Myocyte (in vitro differentiated cells): ENCODE measurements at places on chromosomes 6 and 20. TPM values are rescaled to one million over a fixed set of nuclear protein-coding genes. Genes with fewer than 3 reads are reported as not detected.

The HLA-B gene
- 137 and 270 TPM in 2 replicates for total RNA-seq

The CPNE5 gene
- total RNA-seq = 0.13 and 1.2 TPM in 2 replicates

The TNF gene
- total RNA-seq = not detected in 2 replicates

The LINC00237 gene
- not detected in 2 replicates for total RNA-seq

The SFT2D1 gene
- total RNA-seq = 28.8 and 38.1 TPM in 2 replicates

The ALDH5A1 gene
- total RNA-seq = 1.2 and 1.4 TPM in 2 replicates

The SLC17A3 gene
- not detected in 2 replicates for total RNA-seq
